Ureter (tissue), 1 donor: ENCODE measurements at places on chromosomes 11 and 22. TPM values are rescaled to one million over a fixed set of nuclear protein-coding genes. Genes with fewer than 3 reads are reported as not detected.

GRCh38 chr11:60809691-60810090, 24.6 kb downstream of the MS4A10 start:
- DNase-seq = no peak

Gene GGTLC3
- total RNA-seq = 0.57 TPM

DNA sequence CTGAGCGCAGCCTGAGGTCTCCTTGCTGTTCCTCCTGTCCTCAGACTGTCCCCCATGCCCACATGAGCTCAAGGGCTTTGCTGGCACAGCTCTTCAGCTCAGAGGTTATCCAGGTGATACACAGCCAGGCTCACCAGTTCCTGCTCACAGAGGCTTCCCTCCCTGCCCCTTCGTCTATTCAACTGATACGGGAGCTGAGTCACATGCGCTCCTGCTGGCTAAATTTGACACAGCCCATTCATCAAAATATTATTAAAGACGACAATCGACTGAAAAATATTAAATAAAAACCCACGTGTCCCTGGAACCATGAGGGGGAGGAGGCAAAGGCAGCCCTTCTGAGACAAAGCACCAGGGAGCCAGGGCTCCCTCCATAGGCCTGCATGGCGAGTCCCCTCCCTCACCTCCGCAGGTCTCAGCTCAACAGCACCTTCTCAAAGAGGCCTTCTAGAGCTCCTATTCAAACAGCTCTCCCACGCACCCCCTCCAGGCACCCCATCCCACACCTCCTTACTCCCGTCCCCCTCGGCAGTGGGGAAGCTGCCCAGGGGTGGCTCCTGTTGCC, 40.5 kb downstream of the DUSP8 start:
- DNase-seq = no peak

DNA sequence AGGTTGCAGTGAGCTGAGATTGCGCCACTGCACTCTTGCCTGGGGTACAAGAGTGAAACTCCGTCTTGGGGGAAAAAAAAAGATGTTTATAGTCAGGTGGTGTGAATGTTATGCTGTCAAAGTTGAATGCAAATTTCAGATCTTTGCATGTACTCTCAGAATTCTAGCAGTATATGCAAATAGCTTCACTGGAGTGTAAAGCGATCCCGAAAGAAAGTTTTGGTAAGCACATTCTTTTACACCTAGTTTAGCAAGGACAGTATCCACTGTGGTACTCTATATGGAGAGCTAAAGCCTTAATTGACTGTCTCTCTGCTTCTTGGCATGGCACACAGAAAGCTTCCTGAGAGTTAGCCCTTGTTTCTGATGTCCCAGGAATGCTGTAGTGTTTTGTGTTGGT, 4.0 kb downstream of the JAM3 start:
- DNase-seq = no peak

- no peak for DNase-seq
Measured at GRCh38 chr22:39481595-39481994, 20.5 kb upstream of the MIEF1 start.

DNA sequence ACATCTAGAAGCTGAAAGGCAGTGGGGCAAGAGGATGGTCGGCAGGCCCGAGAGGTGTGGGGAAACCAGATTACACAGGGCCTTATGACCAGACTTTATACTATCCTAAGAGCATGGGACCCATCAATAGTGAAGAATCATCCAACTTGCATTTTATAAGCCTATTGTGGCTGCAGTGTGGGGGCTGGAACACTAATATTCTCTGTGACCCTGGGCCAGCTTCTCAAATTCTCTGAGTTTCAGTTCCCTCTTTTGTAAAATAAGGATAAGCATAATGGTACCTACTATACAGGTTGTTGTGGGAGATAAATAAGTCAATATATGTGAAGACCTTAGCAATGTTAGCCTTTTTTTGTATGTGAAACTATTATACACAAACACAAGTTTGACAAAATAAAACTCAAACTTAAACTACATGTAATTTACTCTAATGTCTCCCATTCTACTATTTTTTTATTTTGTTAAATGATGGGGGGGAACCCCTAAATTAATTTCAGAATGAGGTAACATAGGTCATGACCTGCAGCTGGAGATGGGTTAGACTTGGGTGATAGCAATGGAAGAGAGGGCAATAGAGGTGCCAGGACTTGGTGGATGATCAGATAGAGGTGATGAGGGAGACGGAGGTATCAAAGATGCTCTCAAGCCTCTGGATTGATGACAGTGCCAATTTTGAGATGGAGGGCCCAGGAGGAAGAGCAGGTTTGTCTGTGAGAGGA, 30.1 kb downstream of the SMCO4 start:
- DNase-seq = no peak

DNA sequence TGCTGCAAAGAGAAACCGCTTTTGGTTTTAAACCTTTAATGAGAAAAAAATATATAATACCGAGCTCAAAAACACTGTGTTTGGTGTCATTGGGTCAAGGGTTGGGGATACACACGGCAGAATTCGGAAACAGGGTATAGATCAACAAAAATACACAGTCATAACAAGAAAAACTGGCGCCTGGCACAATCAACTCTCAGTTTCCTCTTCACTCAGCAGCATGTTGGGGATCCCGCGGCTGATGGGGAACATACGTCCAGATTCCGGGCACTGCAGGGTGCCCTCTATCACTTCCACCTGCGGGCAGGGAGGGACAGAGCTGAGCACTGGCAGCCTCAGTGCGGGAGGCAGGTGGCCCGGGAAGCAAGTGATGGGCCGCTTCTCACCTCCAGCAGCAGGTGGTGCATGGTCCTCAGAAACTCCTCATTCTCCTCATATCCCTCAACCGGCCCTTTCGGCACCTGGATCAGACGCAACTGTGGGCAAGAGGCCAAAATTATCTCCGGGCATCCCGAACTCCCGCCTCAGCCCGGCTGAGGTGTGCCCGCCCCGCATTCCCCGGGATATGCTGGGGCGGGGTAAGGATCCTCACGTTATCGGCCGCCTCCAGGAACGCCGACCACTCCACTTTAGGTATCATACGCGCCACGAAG, 561 bp downstream of the TRMT112 start:
- DNase-seq = no peak

- DNase-seq = no peak
Measured at GRCh38 chr22:46502440-46503175, 34.8 kb downstream of the CELSR1 start.

Gene TRIM34
- 9.1 TPM for total RNA-seq

Gene ANKRD42
- total RNA-seq = 13.0 TPM

Gene MMP12
- not detected for total RNA-seq

DNA sequence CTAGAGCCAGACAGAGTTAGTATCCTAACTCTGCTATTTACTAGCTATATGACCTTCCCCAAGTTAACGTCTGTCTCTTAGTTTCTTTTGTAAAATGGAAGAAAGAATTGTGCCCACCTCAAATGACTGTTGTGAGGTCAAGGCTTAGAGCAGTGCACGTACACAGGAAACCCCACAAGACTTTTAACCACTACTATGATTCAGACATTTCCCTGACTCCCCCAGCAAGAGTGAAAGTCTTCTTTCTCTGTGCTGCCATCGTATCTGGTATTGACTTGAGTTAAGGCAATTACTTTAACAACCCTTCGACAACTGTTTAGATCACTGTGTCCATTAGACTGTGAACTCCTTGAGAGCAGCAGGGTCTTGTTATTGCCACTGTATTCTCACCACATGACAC, 2.6 kb upstream of the OR52W1 start:
- DNase-seq = no peak

Gene NPAT
- total RNA-seq = 26.0 TPM

- DNase-seq = no peak
Measured at GRCh38 chr11:117580866-117581265, 216.2 kb downstream of the DSCAML1 start.

GRCh38 chr22:45552017-45552411, 49.3 kb downstream of the FBLN1 start:
- no peak for DNase-seq

GRCh38 chr11:131691181-131692041, 321.0 kb downstream of the NTM start:
- DNase-seq = no peak

DNA sequence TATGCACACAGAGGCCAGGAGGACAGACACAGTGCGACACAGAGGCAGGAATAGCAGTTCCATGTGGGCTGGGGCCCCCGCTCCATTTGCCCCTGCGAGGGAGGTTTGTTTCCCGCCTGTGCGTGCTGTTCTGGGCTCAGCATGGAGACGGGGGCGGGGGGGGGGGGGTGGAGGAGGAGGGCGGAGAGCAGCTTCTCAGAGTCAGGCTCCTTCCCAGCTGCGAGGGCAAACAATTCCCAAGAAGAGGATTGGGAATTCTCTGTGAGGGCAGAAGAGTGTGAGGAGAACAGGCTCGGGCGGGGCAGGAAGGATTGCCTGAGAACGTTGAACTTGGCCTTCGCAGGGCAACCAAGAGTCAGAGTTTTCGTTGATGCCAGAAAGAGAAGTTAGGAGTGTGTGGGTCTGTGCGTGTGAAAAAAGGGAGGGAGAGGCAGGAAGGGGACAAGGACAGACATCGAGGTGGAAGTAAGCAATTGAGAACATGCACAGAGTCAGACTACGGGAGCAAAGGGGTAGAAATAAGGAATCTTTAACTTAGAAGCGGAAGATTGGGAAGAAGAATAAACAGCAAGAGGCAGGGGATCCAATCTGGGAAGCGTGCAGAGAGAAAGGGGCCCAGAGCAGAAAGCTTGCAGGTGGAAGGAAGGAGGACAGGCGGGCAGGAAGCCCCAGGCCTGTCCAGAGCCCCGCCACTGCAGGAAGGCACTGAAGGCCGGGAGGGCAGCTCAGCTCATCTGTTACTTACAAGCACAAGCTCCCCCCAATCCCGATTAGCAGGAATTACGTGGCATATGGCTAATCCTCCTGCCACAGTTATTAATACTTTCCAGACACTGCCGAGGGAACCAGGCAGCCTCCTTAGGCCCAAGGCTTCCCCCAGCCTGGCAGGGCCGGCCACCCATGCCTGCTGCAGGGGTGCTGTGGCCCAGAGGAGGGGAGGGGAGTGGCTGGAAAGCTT, 15.6 kb upstream of the JAM3 start:
- no peak for DNase-seq
